ENCODE measurements at places on chromosomes 13 and 19. TPM values are rescaled to one million over a fixed set of nuclear protein-coding genes. Genes with fewer than 3 reads are reported as not detected.

GRCh38 chr13:96473526-96474180 is 383.7 kb downstream of the HS6ST3 start:
- DNase-seq, result no peak

Gene CALM3
- polyA plus RNA-seq, result 213 TPM

DNA sequence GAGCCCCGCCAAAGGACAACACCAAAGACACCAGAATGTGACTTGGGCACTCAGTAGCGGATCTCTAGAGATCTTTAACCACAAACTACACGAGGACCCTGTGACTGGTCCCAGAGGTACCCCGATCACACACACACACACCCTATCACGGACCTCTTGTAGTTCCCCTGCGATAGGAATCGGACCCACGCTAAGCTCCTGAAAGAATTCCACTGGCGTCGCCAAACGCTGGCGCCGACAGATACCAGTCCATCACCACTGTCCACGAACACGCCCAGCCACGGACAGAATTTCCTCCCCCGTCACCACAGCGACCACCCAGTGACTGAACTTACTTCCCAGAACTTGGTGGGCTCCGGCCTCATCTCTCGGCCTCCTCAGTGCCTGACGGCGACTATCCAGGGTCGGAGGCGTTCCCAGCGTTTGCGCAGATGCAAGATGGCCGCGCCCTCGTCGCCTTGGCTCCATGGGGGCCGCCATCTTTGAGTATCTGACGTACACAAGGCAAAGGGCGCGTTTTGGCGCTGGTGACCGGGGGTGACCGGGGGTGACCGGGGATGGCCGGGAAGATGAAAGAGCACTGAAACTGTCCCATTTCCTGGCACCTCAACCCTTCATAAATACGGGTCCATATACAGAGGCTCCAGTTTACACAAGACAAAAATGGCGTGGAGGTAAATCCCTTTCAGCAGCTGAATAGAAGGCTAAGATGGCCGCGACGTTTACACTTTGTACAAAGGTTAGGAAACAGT is at the start of gene ZNF615:
Gene ZNF615, minus strand, starts transcription at position 406 of the 752 bp plus-strand sequence. CDS start 4,500 bp downstream, outside the sequence.
- peak; percentile 94 for DNase-seq

Gene PSMD8
- polyA plus RNA-seq, result 120 TPM

DNA sequence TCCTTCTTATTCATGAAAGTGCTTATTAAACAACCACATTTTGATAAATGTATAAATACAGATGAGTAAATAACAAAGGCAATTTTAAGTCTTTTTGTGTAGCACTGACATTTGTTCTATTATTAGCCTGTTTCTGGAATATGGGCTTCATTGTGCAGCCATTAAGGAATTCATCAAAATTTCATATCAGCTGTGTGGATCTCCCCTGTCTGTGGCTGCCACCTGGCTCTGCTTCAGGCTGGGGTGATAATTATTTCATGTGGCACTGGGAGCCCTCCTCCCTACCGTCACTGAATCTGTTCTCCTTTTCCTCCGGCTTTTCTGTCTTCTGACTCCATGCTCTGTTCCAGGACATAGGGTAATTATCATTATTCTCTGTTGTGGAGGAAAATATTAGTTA is 57.1 kb downstream of the LMO7 start:
- DNase-seq, result no peak

DNA sequence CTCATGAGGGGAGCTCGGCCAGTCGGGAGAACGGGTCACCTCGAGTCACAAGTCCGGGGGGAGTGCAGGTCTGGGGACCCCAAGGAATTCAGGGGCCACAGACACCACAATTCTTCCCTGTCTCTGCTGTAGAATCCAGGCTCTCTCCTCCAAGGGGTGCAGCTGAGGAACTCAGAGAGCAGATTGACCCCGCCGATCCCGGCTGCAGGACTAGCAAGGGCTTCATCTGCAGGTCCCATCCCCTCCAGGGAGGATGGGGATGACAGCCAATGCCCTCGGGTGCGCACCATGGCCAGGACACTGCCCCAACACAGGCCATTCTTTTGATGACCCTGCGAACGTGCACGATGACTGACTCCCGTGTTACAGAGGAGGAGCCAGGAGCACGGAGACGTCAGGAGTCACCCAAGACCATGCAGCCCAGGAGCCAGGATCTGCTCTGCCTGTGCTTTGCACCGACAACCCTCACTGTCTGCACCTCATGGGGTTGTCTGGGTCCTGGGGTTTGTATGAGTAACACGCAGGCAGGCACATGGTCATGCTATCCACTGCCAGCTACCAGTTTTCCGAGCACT is 48.5 kb upstream of the TUBGCP3 start:
- DNase-seq, result no peak

GRCh38 chr19:18112989-18113478 is 15.5 kb downstream of the MAST3 start:
- peak; percentile 85 for DNase-seq

Gene KLK15
- not detected for polyA plus RNA-seq

DNA sequence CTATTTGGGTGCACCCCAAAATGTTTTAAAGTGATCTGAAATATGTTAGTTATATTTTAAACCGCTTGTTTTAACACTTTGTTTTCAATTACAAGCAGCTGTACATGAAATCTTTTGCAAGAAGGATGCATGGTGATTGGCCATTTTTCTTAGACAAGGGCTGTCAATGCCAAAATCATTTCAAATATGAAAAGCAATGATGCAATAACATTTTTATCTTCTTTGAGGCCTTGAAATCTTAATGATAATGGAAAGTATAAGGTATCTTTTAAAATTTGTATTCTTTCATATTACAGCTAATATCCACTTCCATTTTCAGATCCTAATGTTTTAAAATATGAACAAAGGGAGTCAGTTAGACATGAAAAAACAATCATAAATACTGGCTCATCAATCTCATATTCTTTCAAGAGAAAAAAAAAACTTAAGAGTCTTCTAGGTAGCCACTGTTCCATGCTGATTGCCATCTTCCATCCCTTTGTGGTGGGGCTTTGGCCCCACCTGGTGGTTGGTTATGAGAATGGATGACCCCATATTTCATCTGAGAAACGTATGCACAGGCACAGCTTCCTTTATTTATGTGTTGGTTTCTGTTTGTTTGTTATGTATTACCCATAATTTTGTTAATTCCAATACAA is 330.3 kb upstream of the MIR17HG start:
- DNase-seq, result peak; percentile 40

Gene ZBTB32
- 0.15 TPM for polyA plus RNA-seq

Gene JOSD2
- 28.5 TPM for polyA plus RNA-seq

Gene KHSRP
- 213 TPM for polyA plus RNA-seq

DNA sequence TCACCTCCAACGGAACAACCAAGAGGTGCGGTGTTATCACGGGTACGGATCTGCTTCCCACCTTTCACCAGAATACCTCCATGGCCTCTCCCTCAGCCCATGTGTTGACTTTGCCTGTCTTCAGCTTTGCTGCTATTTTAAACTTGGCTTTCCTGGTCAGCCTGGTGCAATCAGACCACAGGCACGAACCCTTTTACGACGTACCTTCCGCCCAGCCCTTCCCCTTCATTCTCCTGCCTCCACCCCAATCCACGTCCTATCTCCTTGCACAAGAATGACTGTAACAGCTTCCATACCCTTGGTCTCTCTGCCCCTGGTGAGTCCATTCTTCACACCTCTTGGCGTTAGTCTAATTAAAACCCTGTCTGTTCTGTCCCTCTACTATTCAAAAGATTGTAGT is 431.7 kb downstream of the EFNB2 start:
- DNase-seq, result no peak

- DNase-seq, result no peak
These were observed 247.6 kb upstream of the ARGLU1 start for GRCh38 chr13:106815545-106815944.

GRCh38 chr13:74009100-74009668 is 125.0 kb downstream of the KLF12 start:
- DNase-seq, result no peak

Gene DLL3
- polyA plus RNA-seq, result 0.12 TPM

Gene NLRP4
- polyA plus RNA-seq, result not detected

DNA sequence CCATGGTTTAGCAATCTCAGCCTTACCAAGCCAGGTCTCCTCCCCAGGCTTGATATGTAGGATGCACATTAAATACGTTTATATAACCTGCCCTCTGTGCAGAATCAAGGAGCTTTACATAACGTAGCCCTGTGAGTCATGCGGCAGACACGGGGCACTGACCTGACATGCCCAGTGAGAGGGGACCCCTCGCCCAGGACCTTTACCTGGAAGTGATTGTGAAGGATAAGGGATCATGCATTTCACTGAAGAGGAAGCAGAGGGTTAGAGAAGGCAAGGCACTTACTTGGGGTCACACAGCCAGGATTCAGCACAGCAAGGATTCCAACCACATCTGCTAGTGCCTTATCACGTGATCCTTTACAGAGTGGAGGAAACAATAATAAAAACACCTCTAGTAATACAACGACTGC is 18.9 kb upstream of the FOSB start:
- DNase-seq, result no peak

Measured in hindlimb muscle (tissue), 1 donor.